ENCODE measurements at places on chromosomes 1 and 21.
A peak's percentile ranks its signal among the peaks of the same experiment; 100 is the strongest.

DNA sequence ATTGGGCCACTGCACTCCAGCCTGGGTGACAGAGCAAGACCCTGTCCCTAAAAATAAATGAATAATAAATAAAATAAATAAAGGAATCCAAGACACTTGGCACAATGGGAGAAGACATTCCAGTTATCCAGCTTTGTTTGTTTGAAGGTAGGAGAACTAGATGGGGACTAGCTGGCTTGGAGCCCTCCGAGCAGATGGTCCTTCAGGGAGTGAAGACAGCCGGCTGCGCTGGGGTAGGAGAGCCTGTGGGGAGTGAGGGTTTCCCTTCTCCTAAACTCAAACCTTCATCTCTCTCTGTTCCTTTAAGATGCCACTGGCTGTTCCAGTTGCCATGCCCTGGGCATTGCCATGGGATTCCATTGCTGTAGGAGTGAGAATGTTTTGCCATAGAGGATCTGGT is 120.6 kb downstream of the NAV1 start:
- no peak for DNase-seq

GRCh38 chr1:236021424-236022135 is 43.3 kb downstream of the NID1 start:
- DNase-seq: no peak

GRCh38 chr1:175188936-175189335 is 3.6 kb downstream of the KIAA0040 start:
- DNase-seq: no peak

DNA sequence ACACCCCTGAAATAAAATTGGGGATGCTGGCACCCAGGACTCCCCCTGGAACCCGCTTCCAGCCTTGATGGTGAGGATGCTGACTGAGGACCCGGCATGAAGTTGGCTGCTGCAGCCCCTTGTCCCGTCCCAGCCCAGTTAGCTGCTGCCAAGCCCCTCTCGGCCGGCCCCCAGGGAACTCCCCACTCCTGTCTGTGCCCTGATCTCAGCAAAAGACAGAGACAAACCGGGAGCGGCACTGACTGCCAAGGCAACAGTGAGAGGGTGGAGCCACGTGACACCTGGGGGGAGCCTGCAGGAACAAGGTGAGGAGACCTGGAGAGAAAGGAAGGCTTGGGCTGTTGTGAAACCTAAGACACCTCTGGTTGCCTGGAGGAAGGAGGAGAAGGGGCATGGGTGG is 24.7 kb downstream of the CASZ1 start:
- DNase-seq: no peak

- no peak for DNase-seq
These were observed 23.5 kb downstream of the UBE2T start for GRCh38 chr1:202317941-202318925.

GRCh38 chr1:201565771-201566528 is 27.0 kb downstream of the NAV1 start:
- no peak for DNase-seq

DNA sequence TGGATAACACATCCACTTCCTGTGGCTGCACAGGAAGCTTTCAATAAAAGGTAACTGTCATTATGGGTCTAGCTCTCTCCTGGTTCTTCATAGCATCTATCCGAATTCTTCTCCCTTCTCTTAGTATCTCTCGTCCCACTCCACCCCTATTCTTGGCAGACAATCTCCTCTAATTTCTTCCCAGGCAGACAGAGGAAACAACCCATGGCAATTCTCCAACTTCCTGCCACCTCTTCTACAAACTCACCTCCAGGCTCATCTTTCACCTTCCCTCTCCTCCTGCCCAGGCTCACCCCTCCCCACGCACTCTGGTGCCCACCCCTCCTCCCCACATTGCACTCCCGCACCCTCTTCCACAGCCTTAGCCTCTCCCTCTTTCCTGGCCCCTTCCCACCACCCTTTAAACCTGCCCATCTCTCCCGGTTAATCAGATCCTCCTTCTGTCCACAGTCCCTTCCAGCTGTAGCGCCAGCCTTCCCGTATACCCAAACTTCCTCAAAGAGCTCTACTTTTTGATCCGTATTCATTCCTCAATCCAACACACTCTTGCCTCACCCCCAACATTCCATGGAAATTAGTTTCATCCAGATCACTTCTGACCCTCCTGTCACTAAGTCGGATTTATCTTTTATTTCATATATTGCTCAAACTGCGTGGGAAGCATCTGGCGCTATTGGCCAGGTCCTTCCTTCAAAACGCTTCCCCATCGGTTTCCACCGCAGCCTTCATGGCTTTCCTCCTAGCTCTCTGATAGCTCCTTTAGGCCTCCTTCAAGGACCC is 25.9 kb downstream of the SHISA4 start:
- no peak for DNase-seq

- DNase-seq: no peak
These were observed 203.7 kb upstream of the ESRRG start for GRCh38 chr1:216926720-216927510.

DNA sequence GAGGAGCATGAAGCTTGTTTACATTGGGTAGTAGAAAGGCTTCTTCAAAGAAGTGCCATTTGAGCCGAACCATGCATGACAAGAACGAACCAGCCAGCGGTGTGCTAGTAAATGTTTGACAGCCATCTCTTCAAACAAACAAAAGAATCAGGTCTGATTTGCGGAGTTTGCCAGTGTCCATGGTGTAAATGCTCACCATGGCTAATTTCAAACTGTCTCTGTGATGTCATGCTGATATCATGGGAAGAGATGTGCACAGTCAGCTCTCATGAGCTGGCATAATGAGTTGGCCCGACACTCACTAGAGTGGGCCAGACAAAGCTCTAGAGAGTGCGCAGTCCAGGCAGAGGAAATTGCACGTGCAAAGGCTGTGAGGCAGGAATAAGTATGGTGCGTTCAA is 101.1 kb downstream of the KAZN start:
- DNase-seq: no peak

GRCh38 chr1:47709872-47710231 is 272.0 kb downstream of the FOXD2 start:
- no peak for DNase-seq

- DNase-seq: no peak
These were observed 23.2 kb upstream of the CLDN17 start for GRCh38 chr21:30189773-30190172.

GRCh38 chr1:30759718-30760281 is 2.2 kb upstream of the LAPTM5 start:
- DNase-seq: no peak

DNA sequence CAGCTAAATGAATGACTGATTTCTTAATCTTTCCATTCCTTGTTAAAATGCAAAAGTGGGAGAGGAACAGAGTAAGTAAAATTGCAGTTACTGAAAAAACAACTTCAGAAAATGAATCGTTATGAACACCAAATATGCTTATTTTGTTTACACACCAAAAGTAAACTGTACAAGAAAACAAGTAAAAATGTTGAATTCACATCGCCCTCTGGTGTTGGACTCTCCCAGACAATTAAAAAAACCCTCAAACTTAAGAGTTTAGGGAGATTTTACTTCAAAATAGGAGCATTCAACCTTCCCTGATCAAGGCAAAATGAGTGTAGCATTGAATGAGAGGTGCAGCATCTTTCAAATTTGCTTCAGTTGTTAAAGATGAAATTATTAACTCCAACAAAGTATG is 19.4 kb upstream of the ESRRG start:
- no peak for DNase-seq

DNA sequence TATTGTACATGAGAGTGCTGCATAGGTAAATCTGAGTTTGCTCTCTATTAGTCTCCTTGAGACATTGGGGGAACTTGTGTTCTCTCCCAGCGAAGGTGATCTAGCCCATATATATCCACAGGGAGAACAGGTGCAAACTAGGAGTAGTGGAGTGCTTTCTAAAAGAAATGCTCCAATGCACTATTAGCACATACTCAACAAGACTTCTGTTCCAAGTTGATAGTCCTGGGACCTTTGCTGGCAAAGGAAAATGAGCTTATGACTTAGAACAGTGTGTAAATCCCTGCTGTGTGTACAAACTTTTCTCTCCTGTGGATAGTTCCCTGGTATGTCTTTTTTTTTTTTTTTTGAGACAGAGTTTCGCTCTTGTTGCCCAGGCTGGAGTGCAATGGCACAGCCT is 25.5 kb downstream of the CFAP126 start:
- DNase-seq: no peak

GRCh38 chr1:107454791-107455190 is 314.0 kb downstream of the NTNG1 start:
- no peak for DNase-seq

DNA sequence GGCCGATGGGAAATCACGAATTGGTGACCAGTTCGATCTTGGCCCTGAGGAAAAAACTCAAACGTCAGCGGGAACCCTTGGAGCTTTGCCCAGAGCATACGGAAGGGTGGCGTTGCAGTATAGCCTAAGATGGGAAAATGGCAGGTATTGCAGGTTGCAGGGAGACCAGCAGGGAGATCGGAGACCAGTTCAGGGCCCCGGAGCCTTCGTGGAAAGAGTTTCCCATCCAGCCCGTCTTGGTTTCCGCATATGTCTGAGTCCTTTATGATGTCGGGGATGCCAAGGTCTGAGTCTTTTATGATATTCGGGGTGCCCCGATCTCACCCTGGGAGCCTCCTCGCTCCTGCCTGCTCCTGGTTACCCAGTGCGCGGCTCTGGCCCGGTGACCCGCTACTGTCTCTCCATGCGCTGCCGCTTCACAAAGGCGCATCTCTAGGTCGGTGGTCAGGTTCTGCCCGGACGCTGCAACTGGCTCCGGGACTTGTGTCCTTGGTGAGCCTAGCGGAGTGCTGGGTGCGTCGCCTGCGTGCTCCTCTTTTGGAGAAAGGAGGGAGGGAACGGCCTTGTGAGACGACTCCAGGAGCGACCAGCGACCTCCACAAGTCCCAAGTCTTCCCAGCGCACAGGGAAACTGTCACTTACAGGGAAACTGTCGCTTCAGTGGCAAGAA is 94.2 kb downstream of the PRKAB2 start:
- DNase-seq: no peak

DNA sequence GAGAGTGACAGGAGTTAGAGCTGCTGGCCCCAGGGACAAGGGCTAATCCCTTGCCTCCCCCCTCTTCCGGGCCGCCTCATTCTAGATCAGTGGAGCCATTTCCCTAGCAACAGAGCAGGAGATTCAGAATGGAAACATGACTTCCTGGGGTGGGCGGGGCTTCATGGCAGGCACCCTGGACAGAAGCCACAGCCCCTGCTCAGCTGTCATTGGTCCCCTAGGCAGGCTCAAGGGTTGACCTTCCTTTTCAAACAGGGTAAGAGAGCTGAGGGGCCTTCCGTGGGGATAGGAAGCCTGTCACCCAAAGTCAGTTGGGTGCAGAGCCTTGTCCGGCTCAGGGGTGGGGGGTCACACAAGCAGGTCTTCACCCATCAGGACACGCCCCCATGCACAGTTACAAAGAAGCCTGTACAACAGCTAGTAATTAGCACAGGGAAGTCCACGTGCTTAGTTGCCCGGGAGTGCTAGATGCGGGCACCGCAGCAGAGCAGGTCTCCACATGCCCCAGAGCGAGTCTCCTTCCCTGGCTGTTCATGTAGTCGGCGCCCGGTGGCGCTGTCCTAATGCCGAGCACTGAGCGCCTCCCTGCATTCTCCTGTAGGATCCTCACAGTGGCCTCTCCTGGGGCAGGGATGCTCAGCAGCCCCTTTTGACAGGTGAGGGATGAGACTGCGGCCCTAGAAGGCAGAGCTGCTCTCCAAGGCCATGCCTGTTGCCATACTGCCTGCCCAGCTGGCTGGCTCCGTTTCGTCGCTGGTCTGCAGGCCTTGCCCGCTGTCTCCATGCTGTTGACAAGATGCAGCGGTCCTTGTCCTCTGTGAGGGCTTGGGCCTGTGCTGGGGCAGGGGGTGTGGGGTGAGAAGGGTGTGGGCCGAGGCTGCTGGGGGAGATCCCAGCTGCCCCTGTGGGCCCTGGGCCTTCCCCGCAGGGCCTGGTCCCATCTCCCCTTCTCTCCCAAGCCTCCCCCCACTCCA is 5.1 kb downstream of the TMEM201 start:
- no peak for DNase-seq

GRCh38 chr1:186985889-186986491 is 157.2 kb downstream of the PLA2G4A start:
- DNase-seq: peak; percentile 54

GRCh38 chr1:157234705-157235273 is 96.6 kb upstream of the ETV3 start:
- no peak for DNase-seq

DNA sequence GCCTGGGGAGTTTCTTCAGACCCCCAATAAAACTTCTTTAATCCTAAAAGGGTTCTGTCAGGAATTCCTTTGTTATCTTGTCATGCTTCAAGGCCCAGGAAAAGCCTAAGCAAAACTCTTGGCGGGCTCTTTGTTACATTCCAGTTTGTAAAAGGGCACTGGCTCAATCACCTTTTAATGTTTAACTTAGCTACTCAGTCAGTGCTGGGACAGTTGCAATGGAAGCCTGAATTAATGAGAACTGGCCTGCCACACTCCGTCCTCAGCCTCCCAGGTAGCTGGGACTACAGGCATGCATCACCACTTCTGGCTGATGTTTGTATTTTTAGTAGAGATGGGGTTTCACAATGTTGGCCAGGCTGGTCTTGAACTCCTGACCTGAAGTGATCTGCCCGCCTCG is 21.3 kb upstream of the ASB17 start:
- DNase-seq: no peak

DNA sequence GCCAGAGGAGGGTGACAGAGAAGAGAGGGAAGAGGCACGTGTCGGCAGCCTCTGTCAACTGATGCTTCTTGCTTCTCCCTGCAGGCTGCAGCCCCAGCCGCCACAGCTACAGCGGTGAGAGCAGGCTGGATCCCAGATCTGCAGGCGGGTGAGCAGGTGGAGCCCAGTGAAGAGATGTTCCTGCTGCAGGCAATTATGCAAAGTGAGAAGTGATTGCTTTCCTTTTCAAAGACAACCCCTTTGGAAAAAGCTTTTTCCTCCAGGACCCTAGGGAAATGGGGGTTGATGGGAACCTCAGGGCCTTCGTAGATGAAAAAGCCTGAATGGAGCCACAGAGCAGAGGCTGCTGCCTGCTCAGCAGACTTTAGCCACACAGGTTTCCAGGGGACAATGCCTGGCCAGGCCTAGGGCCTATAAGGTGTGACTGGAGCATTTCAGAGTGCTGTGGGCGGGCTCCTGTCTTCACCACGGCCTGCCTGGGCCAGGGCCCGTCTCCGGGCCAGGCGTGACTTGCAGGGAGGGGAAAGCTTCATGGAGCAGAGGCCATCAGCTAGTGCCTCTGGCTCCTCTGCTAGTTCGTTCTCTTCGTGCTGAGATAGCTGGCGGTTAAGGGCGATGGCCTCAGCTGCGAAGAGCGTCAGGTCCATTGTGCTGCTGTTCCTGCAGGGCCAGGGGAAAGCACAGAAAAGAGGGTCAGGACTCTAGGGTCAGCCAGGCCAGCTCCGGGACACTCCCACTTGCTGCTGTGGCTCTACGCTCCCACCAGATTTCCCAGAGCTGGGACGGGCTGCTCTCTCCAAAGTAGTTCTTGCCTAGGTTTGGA is 6.9 kb upstream of the KNCN start:
- no peak for DNase-seq

Measured in tibial nerve (tissue), 4 donors.